A172 (cell line): ENCODE measurements at places on chromosomes 16 and 17. TPM values are rescaled to one million over a fixed set of nuclear protein-coding genes. Genes with fewer than 3 reads are reported as not detected.

DNA sequence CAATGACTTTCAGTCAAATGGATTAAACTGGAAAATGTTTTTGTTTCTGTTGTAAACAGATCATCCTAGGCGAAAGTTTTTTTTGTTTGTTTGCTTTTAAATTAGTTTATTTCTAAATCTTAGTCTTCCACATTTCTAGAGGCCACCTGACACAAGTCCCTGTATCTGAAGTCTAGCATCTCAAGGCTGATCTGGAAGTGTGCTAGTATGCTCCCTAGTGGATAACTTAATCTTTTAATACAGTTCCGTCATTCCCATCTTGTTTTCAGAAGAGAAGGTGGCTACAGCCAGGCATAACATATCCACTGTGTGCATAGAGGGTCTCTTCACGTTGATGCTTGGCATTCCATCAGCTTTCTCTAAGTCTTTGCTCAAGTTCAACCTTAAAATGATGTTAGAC is 7.6 kb downstream of the IFT20 start:
- no peak for DNase-seq

Gene KCNAB3
- 0.38 and 0.55 TPM in 2 replicates for total RNA-seq

GRCh38 chr17:70184770-70185169 is 15.4 kb downstream of the KCNJ2 start:
- DNase-seq: no peak

DNA sequence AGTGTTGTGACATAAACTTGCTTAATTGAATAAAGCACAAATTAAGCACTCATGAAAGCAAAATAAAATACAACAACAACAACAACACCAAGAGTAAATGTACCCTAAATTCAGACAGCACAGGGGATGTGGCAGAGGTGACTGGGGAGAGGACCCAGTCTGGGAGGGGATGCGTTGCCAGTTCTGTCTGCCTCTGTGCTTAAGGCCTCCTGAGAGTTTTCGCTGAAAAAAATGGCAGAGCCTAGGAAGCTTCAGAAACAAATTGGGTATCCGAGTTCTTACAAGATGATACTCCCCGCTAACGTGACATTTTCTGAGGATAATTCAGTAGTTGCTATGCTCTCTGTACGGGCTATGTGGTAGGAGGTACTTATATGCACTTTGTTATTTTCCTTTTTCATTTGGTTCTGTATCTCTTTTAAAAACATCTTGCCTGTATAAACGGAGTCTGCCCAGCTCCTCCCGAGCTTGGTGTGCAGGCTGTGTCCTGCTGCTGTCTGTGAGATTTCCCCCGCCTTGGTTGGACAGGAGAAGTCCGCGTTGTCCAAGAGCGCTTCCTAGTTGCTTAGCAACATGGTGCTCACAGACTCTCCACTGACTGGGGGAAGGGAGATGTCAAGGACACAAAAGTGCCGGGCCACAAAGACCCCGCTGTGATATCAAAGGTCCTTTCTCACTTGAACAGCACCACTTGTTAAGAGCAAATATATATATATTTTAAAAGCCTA is 134.2 kb upstream of the CPHXL start:
- no peak for DNase-seq

- peak; percentile 90 for DNase-seq
These were observed 133.7 kb downstream of the RAB11FIP4 start for GRCh38 chr17:31524926-31525800.

Gene VAT1L
- not detected in 2 replicates for total RNA-seq

- DNase-seq: no peak
These were observed 3.1 kb downstream of the ADAD2 start for GRCh38 chr16:84194018-84194417.

Gene TNP2
- not detected in 2 replicates for total RNA-seq

Gene TSNAXIP1
- 0.05 and 0.55 TPM in 2 replicates for total RNA-seq

Gene ACSM2A
- total RNA-seq: not detected in 2 replicates

Gene CD300H
- total RNA-seq: not detected in 2 replicates

DNA sequence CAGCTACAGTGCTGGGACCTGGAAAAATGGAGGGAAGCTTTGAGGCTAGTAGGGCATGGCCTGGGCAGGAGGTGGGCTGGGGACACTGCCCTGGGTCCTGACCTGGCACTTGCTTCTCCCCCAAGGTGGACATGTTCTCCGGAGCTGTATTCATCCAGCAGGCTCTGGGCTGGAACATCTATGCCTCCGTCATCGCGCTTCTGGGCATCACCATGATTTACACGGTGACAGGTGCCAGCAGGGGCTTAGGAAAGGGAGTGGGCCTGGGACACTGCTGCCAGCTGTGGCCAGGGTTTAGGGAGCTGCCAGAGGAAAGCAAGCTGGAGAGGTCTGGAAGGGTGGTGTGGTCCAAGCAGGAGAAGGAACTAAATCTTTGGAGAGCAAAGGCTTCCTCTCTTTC is 3.1 kb downstream of the SLC5A2 start:
- no peak for DNase-seq

DNA sequence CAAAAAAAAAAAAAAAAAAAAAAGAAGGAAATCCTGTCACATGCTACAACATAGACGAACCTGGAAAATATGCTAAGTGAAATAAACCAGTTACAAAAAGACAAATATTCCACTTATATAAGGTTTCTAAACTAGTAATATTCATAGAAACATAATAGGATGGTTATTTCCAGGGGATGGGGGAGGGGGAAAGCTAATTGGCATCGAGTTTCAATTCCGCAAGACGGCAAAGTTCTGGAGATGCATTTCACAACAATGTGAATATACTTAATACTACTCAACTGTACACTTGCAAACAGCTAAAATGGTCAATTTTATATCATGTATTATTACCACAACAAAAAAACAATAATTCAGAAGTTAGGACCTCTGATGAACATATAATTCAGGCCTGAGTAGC is 37.9 kb upstream of the ABCA9 start:
- DNase-seq: no peak

DNA sequence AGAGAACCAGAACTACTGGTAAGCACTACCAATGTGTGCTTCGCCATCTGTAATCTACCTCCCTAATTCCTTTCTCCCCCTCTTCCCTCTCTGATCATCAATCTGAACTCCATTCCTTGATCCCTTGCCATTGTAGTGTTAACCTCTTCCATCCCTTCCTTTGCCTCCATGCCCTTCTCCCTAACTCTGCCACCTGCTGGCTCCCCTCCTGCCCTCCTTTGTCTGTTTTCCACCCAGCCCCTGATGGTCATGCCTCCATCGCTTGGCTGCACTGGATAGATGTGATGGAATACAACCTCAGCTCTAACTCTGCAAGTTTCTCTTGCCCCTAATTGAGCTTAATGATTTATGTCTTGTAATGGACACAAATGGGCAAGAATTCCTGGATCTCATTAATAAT is 108.2 kb upstream of the ASIC2 start:
- no peak for DNase-seq

DNA sequence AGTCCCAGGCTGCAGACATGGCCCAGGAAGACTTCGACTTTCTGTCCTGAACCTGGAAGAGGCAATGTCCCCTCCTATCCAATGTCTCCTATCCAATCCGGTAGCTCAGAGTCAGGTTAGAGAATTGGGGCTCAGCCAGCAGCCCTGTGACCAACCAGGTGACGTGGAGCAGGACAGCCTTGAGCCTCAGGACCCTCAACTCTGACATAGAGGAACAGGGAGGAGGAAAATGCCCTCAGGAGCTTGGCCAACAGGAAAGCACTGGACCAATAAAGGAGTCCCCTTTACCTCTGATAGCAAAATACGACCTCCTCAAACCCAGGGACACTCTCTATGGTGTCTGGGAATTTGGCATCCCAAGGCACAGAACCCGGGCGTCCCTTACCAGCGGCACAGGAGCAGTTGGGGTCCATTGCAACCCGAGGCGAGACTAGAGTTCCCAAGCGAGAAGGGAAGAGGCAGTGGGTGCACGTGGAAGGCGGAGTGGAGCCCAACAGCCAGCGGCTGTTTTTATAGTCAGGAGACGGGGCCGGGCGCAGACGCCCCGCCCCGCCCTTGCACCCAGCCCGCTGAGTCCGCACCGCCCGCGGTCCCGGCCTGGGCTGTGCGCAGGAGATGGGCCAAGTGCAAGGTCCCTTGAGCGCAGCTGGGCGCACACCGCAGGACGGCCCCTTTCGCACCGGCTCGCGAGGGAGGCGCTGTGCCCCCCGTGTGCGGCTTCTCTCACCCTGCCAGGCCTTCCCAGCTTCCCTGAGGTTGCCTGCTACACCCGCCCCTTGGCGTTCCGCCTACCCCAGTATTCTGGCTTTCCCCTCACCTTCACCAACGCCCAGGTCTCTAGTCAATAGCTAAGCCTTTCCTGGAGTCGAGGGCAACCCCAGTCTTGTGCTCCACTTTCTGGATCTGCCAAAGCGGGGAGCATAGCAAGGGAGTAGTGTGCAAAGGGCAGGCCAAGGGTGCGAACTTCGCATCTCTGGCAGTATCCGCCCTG is at the start of gene MT1G:
TSS of gene MT1G (minus strand) at position 485 of the 991 bp plus-strand sequence. CDS start at position 413, 72 bp downstream.
- DNase-seq: no peak
